Lung microvascular endothelial cell (primary cell): ENCODE measurements at places on chromosomes 5 and 9. TPM values are rescaled to one million over a fixed set of nuclear protein-coding genes. Genes with fewer than 3 reads are reported as not detected.

- DNase-seq, result no peak
Measured at GRCh38 chr5:108953940-108954339, 206.2 kb downstream of the FER start.

GRCh38 chr5:129474544-129474943, 14.4 kb downstream of the ADAMTS19 start:
- DNase-seq, result no peak

GRCh38 chr5:55176176-55176818, 3.3 kb upstream of the CDC20B start:
- peak; percentile 37 for DNase-seq

- DNase-seq, result peak; percentile 91
Measured at GRCh38 chr5:84393969-84394368, 9.3 kb upstream of the EDIL3 start.

Gene UQCRQ
- total RNA-seq, result 91.5 and 111 TPM in 2 replicates

Gene COMMD10
- total RNA-seq, result 32.7 and 39.3 TPM in 2 replicates

Gene PCDHB16
- total RNA-seq, result 0.22 and 0.99 TPM in 2 replicates

Gene SHOC1
- not detected in 2 replicates for total RNA-seq

- DNase-seq, result peak; percentile 36
Measured at GRCh38 chr9:36461323-36461722, 61.3 kb upstream of the RNF38 start.

DNA sequence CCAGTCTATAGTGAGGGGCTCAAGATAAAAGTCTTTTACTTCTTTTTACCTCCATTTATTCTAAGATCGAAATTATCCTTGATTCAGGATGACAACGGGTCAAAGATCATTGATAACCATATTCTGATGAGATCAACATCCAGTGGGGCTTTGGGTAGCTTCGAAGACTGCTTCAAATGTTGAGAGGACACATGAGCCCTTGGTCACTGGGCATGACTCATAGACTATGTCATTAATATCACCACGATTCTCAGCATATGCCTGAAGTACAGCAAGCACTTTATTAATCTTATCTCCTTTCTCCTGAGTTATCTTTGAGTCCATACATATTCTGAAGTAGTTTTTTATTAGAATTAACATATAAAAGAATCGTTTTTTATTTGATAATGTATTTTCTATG, 117.1 kb upstream of the DAB2 start:
- DNase-seq, result peak; percentile 11

DNA sequence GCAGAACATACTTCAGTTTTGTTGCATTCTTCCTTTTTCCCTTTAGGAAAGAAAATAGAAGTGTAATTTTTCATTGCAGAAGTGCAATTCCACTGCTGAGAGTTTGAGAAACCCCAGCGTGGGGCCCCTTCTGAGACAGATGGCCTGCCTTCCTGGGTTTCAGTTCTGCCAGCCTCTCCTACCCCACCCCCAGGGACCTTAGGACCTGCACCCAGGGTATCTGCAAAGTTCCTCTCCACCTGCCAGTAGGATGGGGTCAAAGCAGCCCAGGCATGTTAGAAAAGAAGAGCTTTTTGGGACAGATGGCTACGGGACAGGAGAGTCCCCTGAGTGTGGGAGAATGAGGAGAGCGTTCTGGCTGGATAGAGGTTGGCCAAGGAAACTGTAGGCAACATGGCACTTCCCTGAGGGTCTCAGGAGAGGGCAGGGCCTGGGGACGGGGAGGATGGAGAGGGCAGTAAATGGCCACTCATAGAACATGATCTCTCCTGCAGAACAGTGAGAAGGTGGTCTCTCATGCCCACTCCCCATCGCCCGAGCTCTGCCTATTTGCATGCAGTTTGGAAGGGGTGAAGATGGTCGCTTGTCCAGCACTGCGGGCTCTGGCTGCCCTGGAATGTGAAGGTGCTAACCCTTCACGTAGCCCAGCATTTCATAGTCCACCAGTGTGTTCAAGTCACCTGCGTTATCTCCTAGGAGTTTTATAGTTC, at the start of gene TIFAB:
Gene TIFAB, minus strand, starts transcription at position 31 of the 710 bp plus-strand sequence. CDS start 2,412 bp downstream, outside the sequence.
- DNase-seq, result no peak

Gene S1PR3
- 0.40 and 2.2 TPM in 2 replicates for total RNA-seq
